ELR (cell line): ENCODE measurements at places on chromosomes 7 and 10.

GRCh38 chr10:63878428-63878827, 357.2 kb downstream of the REEP3 start:
- no peak for DNase-seq

- DNase-seq: no peak
Measured at GRCh38 chr7:43077285-43077684, 35.2 kb upstream of the HECW1 start.

- DNase-seq: no peak
Measured at GRCh38 chr10:32501906-32502305, 56.0 kb downstream of the CCDC7 start.

DNA sequence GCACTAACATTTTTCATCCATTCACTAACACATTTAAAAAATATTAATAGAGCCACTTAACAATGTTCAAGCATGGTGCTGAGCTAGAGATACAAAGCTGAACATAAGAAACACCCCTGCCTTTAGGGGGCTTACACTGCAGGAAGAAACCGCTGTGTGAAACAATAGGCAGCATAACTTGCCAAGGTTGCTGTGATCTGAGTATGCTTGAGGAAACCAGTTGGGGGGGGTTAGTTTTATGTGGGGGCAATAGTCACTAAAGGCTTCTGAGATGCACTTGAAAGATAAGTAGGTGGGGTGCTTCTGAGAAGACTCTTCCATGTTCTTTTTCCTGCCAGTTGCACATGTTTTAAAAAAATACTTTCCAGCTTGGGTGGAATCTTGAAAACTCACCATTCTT, 2.8 kb downstream of the RBM17 start:
- DNase-seq: peak; percentile 26

DNA sequence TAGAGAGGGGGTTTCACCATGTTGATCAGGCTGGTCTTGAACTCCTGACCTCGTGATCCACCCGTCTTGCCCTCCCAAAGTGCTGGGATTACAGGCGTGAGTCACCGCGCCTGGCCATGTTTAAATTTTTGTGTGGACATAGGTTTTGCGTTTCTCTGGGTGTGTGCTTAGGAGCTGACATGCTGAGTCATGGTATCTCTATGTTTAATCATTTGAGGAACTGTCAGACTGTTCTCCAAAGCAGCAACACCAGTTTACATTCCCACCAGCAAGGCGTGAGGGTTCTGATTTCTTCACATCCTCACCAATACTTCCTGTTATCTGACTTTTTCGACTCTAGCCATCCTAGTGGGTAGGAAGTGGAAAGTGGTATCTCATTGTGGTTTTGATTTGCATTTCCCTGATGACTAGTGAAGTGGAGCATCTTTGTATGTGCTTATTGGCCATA, 153.7 kb downstream of the DNAJB6 start:
- DNase-seq: peak; percentile 72

DNA sequence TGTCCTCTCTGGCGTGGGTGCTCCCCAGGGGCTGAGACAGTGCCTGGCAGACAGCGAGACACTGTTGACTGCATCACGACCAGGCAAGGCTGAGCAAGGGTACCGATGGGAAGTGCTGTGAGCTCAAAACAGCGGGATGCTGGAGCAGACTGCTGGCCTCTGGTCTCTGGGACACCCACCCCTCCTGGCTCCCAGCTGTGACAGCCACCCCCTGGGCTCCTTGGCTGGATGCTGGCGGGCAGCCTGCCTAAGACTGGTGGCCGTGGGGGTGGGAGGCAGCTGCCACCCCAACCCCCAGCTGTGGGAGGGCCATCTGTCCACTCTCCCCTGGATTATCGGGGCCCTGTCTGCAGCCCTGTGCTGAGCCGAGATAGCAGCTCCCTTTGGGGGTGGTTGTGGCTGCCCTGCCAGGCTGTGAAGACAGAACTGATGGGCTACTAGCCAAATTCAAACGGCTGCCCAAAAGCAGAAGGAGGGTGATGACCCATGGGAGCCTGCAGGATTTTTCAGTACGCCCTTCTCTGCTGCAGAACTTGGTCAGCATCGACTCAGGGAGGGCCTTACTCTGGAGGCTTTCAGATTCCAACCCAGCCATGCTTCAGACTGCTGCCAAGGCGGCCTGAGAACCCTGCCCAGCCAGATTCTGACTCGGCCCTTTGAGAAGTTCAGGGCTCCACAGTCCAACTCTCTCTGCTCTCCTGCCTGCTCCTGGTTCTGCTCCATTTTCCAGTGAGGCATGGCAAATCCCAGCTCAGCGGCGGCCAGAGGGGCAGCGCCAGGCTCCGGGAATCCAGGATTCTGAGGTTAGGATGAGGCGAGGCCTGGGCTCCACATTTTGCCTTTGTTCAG, 125.3 kb downstream of the NEURL1 start:
- DNase-seq: no peak

- peak; percentile 77 for DNase-seq
Measured at GRCh38 chr10:132452651-132453469, 55.9 kb downstream of the PWWP2B start.

GRCh38 chr10:71921324-71922027, 42.7 kb upstream of the CHST3 start:
- peak; percentile 10 for DNase-seq

GRCh38 chr7:100629117-100629716, 12.1 kb downstream of the TFR2 start:
- DNase-seq: peak; percentile 50

- no peak for DNase-seq
Measured at GRCh38 chr7:87140271-87140748, 11.9 kb upstream of the DMTF1 start.

DNA sequence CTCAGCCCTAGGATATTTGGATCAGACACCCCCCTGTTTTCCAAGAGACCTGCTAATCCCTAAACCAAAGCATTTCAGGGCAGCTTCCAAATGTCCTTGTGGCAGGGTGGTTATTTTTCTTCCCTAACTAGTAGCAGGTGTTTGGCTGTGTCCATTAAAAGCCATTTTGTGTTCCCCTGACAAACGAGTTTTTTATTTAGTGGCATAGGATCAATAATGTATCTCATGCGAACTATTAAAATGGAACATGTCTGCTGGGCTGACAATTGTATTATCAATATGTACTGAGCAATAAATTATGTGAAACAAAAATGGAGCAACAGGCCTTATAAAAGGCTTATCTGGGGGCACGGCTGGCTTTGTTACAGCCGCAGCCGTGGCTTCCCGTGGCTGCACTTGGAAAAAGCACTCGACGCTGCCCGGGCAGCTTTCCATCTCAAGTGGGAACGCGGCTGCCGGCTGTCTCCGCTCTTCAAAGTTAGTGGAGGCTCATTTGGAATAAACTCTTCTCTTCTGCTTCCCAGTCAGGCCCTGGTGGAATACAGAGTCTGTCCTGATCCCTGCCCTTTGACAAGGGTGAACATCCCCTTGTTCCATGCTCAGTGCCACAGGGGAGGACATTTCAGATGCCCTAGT, 554.3 kb downstream of the TYW1 start:
- no peak for DNase-seq

DNA sequence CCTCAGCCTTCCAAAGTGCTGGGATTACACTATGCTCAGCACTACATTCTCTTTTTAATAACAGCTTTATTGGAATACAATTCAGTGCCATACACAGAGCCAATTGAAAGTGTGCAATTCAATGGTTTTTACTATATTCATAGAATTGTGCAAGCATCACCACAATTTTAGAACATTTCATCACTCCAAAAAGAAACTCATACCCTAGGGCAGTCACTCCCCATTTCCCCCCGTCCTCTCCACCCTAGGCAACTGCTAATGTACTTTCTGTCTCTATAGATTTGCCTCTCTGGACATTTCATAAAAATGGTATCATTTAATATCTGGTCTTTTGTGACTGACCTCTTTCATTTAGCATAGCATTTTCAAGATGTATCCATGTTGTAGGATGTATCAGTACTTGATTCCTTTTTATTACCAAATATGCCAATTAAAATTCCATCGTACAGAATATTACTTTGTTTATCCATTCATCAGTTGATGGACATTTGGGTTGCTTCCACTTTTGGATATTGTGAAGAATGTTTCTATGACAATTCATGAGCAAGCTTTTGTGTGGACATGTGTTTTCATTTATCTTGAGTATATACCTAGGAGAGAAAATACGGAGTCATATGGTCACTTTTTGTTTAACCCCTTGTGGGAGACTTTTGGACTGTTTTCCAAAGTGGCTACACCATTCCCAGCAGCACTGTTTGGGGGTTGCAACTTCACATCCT, 6.3 kb upstream of the XPNPEP1 start:
- DNase-seq: no peak

DNA sequence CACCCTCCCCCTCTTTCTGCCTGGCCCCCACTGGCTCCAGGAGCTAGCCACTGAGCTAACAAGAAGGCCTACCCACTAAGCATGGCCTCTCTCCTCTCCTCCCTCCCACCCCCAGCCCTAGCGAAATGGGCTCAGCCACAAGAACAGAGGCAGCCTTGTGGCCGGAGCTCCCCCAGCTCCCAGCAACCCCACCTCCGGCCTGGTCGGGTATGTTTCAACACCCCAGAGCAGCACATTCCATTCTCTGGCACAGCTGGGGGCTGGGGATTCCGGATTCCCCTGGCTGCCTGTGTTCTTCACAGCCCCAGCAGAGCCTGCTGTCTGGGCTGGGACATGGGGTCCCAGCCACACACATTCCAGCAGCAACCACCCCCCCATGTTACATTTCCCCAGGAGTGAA, 9.0 kb downstream of the SFRP5 start:
- DNase-seq: no peak

DNA sequence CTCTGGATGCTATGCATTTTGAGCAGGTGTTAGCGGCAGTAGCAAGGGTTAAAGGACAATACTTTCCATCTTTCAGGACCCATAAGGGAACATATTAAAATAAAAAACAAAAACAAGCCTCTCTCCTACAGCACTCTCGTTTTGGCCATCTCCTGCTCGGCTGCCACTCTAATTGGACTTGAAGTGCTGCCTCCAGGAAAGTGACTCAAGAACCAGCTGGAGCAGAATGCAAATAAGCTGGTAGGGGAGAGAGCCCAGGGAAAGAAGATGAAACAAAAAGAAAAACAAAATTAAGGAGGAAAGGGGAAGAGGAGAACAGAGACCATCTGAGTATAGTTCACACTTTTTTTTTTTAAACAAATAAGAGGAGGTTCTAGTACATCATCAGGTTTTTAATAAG, 65.6 kb downstream of the HBP1 start:
- DNase-seq: peak; percentile 13

GRCh38 chr10:48551861-48552591, 52.8 kb downstream of the ARHGAP22 start:
- peak; percentile 65 for DNase-seq

GRCh38 chr7:133059263-133059662, 22.6 kb downstream of the CHCHD3 start:
- no peak for DNase-seq

DNA sequence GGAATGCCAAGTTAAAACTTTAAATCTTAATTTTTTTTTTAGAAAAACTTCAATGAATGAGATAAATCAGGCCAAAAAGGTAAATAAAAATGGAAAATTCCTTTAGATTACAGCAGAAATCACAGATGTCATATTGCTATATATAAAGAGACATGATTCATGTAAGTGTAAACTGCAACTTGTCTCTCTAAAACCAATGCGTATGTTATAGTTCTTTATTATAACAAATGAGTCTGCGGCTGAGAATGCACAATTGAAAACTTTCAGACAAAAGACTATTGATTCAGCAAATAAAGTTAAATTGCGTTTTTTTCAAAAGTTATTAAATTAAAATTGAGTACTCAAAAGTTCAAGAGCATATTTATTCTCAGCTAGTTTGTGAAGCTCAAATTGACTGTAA, 425.3 kb downstream of the PARD3 start:
- DNase-seq: peak; percentile 17

- no peak for DNase-seq
Measured at GRCh38 chr7:150586785-150587152, 19.6 kb downstream of the GIMAP4 start.

DNA sequence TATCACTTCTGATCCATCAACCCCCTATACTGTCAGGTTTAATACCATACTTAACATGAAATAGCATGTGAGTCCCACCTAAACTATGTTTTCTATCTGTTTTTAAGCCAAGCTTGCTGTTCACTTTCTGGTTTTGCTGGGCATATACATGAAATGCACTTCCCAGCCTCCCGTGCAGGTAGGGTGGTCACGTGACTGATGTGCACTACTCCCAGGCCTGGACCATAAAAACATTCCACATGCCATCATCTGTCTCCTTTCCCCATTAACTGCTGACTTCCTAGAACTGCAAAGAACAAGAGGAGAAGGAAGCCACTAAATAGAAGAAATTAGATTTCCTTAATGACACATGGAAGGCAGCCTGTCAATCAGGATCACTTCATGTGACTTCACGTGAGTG, 40.1 kb upstream of the CALD1 start:
- no peak for DNase-seq

DNA sequence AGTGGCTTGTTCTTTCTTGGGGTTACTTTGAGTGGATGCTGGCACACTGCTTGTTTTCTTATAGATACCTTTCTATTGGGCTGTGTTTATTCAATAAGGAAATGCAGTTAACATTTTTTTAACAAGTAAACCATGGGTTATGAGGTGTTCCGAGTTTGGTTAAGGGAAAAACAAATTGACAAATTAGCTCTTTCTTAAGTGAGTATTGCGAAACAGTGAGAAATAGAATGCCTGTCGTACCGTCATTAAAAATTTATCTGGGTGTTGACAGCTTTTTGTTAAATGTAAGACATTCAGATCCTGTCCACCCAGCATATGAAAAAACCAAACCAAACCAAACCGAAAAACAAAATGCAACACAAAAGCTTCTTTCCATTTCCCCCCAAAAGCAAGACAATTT, 6.2 kb downstream of the CUX1 start:
- DNase-seq: no peak

DNA sequence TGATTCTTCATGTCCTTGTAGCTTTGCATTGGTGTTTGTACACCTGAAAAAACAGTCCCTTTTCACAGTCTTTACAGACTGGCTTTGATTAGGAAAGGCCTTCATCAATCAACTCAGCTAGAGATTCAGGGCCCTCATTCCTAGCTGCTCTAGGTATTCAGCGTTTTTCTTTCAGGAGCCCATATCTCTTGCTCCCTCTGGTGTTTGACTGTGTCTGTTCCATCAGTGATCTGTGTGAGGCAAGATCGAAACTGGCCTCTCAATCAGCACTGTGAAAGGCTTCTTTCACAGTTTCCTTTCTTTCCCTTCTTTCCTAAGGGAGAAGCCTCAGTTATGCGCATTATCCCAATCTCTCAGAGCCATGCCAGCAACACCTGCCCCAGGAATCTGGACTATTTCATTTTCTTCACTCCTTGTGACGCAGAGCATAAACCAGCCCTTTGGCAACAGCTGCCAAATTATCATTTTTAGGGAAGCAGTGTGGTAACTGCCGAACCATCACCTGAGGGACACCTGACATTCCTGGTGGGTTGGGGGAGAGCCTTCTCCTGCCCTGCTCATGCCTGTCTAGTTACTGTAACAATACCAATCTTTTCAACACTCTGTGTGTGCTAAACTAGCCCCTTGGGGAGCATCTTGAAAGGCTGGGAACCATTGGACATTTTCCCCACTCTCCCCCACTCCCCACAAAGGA, 75.7 kb upstream of the CCDC71L start:
- peak; percentile 84 for DNase-seq

- DNase-seq: peak; percentile 21
Measured at GRCh38 chr10:127563718-127564553, 14.8 kb downstream of the NPS start.
